ENCODE measurements at places on chromosomes 4 and X. TPM values are rescaled to one million over a fixed set of nuclear protein-coding genes. Genes with fewer than 3 reads are reported as not detected.
A peak's percentile ranks its signal among the peaks of the same experiment; 100 is the strongest.

MAGED1 gene
- 415 TPM for total RNA-seq

DNA sequence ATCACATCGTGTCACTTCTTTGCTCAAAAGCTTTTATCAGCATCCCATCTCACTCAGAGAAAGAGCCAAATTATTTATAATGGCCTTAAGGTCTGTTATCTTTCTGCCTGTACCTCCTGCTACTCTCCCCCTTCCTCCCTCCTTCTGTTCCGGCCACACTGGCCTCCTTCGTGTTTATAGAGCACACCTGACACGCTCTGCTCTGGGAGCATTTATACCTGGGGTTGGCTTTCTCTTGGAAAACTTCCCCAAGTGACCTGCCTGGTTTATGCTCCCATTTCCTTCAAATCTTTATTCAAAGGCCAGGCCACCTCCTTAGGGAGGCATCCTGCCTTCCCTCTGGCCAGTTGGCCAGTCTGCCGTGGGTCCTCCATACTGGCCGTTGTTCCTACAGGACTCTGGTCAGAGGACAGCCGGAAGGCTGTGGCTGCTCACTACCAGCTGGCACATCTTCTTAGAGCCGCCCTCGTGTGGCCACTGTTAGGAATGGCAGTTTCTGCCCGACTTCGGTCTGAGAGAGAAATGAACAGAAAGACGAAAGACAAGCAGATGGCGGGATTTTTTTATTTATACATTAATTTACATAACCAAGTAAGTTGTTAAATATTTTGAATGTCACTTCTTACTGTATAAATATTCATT, 80.2 kb upstream of the CBLL2 start:
- H3K4me1 ChIP-seq, result no peaks in the 10 kb centered on the region
- no peaks in the 10 kb centered on the region for H3K36me3 ChIP-seq
- H3K4me3 ChIP-seq, result no peak overlapping the region

DNA sequence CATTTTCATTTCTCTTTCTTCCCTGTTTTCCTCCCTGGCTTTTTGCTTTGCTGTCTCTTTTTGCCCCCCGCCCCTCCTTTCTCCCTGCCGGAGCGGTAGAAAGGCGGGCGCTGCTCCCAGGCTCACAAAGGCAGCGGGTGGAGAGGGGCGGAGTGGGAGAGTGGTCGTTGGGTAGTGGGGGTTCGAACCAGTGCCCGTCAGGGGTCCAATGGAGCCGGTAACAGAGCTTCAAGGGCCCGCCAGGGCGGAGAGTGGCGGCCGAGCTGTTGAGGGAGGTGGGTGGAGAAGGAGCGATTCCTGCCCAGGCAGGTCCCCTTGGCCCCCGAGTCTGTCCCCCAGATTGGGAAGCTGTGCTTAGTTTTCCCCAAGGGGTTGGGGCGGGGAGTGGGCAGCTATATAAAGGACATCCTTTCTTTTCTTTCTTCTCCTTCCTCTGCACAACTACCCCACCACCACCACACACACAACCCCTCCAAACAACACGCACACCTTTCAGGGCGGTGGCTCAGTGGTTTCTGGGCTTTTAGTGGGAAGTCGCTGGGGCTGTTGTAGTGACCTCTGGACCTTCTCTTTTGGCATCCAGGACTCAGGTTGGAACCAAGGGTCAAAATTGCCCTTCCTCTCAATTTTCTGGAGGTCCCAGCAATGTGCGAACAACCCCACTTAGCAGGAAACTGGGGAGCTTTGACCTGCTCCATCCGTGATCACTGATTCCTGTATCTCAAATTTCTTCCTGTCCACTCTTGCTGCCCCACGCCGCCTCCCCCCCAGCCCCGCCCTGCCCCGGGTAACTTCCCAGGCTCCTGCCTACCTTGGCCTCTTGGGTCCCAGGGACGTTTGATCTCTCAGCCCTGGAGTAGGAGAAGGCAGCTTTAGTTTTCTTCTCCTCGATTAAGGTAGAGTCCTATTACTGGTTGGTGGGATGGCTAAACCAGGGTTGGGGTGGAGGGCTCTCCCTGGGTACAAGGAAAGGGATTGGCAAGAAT, 1.9 kb downstream of the EFNB1 start:
- H3K27me3 ChIP-seq, result peaks cover 4% of the 10 kb centered on the region
- peaks cover 3% of the 10 kb centered on the region for H3K4me1 ChIP-seq
- H3K36me3 ChIP-seq, result no peaks in the 10 kb centered on the region
- no peak for DNase-seq
- H3K27ac ChIP-seq, result peak overlapping the region; percentile 59

GRCh38 chr4:6674500-6675149, 19.1 kb upstream of the S100P start:
- H3K27me3 ChIP-seq, result no peaks in the 10 kb centered on the region
- DNase-seq, result peak; percentile 41
- peaks cover 16% of the 10 kb centered on the region for H3K4me1 ChIP-seq
- H3K4me3 ChIP-seq, result peak overlapping the region; percentile 61

DNA sequence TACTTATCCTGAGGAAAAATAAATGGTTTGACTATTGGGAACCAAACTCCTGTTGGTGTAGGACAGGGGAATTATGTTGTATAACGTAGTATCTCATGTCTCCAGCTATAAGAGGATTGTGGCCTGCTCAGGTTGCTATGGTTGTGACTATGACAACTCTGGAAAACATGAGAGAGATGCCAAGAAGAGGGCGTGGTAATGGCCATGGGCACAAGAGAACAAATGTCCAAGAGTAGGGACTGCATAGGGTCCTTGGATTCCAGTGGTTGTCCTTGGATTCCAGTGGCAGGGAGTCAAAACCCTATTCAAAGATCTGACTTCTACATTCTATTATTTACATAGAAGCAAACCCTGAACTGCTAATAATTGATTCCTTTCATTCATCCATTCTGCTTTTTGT, 6.8 kb upstream of the MOB1B start:
- no peaks in the 10 kb centered on the region for H3K4me1 ChIP-seq
- H3K27me3 ChIP-seq, result no peaks in the 10 kb centered on the region
- no peak overlapping the region for H3K4me3 ChIP-seq

DNA sequence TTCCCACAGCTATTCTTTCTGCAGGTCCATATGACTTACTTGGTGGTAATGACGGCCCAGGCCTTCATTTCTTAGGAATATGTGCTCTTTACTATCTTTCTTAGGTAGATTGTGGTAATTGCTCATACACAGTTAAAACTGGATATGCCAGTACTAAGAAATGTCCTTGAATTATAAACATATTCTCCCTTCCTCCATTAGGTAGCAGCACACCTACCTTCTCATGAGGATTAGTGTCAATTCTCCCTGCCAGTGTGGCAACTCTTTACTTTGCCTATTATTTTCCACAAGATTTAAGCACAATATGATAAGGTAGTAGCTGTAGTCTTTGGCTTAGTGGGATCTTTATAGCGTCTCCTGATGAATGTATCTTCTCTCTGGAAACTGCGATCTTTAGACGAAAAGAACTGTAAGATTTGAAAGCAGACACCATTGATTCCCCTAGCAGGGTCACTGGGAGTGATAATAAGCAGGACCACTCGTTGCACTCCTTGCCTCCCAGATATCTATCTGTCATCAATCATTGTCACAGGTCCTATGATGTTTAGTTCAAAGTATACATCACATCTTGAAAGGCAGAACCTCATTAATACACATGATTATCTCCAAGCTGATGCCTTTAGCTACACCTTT, 1240.7 kb downstream of the C4orf33 start:
- no peak overlapping the region for H3K27ac ChIP-seq
- H3K36me3 ChIP-seq, result no peaks in the 10 kb centered on the region
- H3K27me3 ChIP-seq, result no peaks in the 10 kb centered on the region
- peak; percentile 20 for DNase-seq

DNA sequence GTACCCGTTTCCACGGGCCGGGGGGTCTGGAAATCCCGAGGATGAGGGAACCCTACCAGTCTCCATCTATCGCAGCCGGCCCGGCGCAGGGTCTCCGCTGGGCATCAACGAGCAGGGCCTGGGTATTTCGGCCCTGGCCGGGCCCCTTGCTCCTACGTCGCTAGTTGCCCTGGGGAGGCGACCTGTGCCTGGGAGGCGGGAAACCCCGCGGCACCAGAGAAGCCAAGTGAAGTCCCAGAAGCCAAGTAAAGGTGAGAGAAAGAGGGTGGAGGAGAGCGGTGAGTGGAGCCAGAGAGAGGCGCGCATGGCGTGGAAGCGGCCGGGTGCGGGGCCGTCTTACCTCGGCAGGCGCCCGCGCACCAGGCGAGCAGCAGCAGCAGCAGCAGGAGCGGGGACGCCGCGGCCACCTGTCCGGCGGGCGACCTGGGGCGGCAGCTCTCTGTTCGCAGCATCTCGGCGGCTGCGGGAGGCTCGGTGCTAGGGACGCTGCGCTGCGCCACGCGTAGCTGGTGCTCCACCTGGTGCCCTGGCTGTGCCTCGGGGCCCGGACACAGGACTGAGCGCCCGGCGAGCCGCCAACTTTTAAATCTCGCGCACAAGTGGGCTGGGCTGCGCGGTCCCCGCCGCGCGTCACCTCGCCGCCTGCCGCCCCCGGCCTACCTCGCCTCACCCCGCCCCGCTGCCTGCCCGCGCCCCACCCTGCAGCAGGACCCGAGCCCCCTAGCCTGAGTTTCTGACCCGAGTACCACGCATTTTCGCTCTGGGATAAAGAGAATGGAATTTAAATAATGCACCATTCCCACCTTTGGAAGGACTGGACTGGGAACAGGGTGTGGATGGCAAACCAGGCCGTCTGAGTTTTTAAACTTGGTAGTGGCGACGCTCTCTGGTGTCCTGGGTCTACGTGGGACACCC, at the start of gene NMU:
Gene NMU (minus strand): TSS at position 558 of the 915 bp plus-strand sequence. CDS start 106 bp downstream, at position 452.
- no peaks in the 10 kb centered on the region for H3K4me1 ChIP-seq
- DNase-seq, result no peak
- no peak within 1 kb of the TSS for H3K27ac ChIP-seq

DNA sequence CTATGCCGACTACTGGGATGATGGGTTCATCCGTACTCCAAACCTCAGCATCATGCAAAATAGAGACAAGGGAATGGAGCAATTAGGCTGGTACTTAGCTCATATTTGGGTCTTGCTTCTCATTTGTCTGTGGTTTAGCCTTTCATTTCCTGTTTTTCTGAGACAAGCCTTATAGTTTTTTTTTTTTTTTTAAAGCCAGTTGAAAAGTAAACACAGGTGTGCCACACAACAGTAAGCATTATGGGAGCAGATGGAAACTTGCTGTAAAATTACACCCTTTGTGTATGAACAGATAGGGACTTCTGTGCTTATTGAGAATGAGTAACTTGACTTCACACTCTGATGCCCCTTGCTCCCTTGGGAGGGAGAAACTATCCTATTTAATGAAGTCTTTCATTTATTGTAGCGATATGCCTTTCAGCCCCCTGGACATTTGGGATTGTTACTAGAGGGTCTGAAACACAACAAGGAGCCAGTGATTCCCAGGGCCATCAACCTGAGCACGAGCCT, 13.7 kb downstream of the RASSF6 start:
- no peaks in the 10 kb centered on the region for H3K36me3 ChIP-seq
- DNase-seq, result no peak
- no peak overlapping the region for H3K27ac ChIP-seq

CLDN22 gene
- total RNA-seq, result not detected

DNA sequence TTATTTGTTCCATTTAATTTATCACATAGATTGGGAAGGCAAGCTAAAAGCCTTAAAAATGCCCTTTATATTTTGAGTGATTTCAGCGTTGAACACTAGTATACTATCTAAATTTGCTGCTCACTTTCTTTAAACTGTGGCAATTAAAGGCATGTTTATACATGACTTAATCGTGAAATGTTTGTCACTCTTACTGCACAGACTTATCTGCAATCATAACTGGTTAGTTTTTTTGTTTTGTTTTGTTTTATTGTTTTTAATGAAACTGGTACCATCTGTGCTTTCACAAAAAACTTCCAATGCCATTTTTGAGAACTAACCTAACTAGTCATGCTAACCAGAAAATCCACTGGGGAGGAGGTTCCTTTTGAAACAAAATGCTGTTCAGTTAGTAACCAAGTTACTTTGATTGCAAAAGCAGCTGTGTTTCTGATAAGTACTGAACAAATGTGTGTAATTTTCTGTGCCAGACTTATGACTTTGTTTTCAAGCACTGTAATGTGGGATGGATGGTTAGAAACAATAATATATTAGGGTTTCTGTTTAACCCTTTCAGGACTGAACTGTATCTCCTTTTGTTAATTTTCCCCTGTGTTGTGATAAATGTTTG, 56.1 kb downstream of the CCKAR start:
- peaks cover 24% of the 10 kb centered on the region for H3K36me3 ChIP-seq
- H3K27ac ChIP-seq, result peak overlapping the region; percentile 9
- no peaks in the 10 kb centered on the region for H3K27me3 ChIP-seq
- peaks cover 5% of the 10 kb centered on the region for H3K4me1 ChIP-seq

- H3K4me3 ChIP-seq, result no peak overlapping the region
- no peak for DNase-seq
- no peaks in the 10 kb centered on the region for H3K27me3 ChIP-seq
- H3K36me3 ChIP-seq, result peaks cover 8% of the 10 kb centered on the region
- no peak overlapping the region for H3K27ac ChIP-seq
These were observed 69.1 kb downstream of the FBXL5 start for GRCh38 chr4:15586066-15586465.

GRCh38 chr4:33532821-33533220, 2711.5 kb downstream of the ARAP2 start:
- H3K4me1 ChIP-seq, result no peaks in the 10 kb centered on the region
- DNase-seq, result no peak
- H3K36me3 ChIP-seq, result no peaks in the 10 kb centered on the region
- no peak overlapping the region for H3K4me3 ChIP-seq
- H3K27me3 ChIP-seq, result no peaks in the 10 kb centered on the region

GRCh38 chrX:97155816-97156215, 272.1 kb downstream of the RPA4 start:
- DNase-seq, result no peak
- no peaks in the 10 kb centered on the region for H3K4me1 ChIP-seq
- no peaks in the 10 kb centered on the region for H3K36me3 ChIP-seq
- no peak overlapping the region for H3K4me3 ChIP-seq

GRCh38 chr4:78372355-78372988, 179.1 kb upstream of the ANXA3 start:
- H3K27ac ChIP-seq, result no peak overlapping the region
- peaks cover 1% of the 10 kb centered on the region for H3K27me3 ChIP-seq
- no peaks in the 10 kb centered on the region for H3K4me1 ChIP-seq

ADAMTS3 gene
- 2.5 TPM for total RNA-seq

- no peaks in the 10 kb centered on the region for H3K27me3 ChIP-seq
- no peak overlapping the region for H3K27ac ChIP-seq
- no peaks in the 10 kb centered on the region for H3K4me1 ChIP-seq
- no peak for DNase-seq
These were observed 46.3 kb upstream of the VCX3B start for GRCh38 chrX:8418301-8418700.

YTHDC1 gene
- 31.9 TPM for total RNA-seq

RAB40A gene
- total RNA-seq, result under 0.01 TPM

DNA sequence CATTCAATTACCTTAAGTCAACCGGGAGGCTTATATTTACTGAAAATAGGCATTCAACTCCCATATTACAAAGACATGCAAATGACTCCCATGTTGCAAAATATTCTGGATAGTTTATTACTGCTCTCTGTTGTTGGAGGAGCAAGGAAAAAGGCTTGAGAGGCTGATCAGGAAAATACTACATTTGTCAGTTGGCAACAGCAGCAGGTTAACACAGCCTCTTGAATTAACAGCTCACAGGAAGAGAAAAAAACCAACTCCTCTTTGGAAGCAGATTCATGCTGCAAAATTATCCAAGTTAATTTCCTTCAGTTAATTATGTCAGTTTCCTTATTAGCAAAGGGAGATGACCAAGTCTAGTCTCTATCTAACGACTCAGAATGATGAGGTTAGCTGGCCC, 238.9 kb downstream of the MAML3 start:
- no peak overlapping the region for H3K27ac ChIP-seq
- H3K36me3 ChIP-seq, result no peaks in the 10 kb centered on the region
- DNase-seq, result no peak
- peaks cover 14% of the 10 kb centered on the region for H3K4me1 ChIP-seq
- H3K27me3 ChIP-seq, result no peaks in the 10 kb centered on the region

SULT1E1 gene
- not detected for total RNA-seq

- H3K27ac ChIP-seq, result no peak overlapping the region
- no peaks in the 10 kb centered on the region for H3K27me3 ChIP-seq
- DNase-seq, result no peak
- H3K4me3 ChIP-seq, result no peak overlapping the region
- H3K4me1 ChIP-seq, result no peaks in the 10 kb centered on the region
These were observed 44.5 kb downstream of the SLC2A9 start for GRCh38 chr4:9976781-9977180.
